HepG2 (cell line): ENCODE measurements at places on chromosomes 11 and 22. TPM values are rescaled to one million over a fixed set of nuclear protein-coding genes. Genes with fewer than 3 reads are reported as not detected.

Gene MARK2
- 13.9 and 17.4 TPM in 2 replicates for total RNA-seq

Gene FIBIN
- total RNA-seq = not detected in 2 replicates

Gene SAA2
- total RNA-seq = 0.27 TPM in 1 of 2 replicates, not detected in the other

Gene B4GALNT4
- total RNA-seq = 24.8 and 50.1 TPM in 2 replicates

Gene TMEM134
- 5.1 and 6.9 TPM in 2 replicates for total RNA-seq

Gene DDX25
- 0.11 and 0.29 TPM in 2 replicates for total RNA-seq

Gene APOL4
- 0.45 and 0.77 TPM in 2 replicates for total RNA-seq

Gene AMOTL1
- total RNA-seq = 0.20 and 0.24 TPM in 2 replicates

Gene ANGPTL5
- not detected in 2 replicates for total RNA-seq

Gene ADAMTS15
- total RNA-seq = 0.02 TPM in 1 of 2 replicates, not detected in the other

Gene HEPACAM
- total RNA-seq = 58.5 and 66.9 TPM in 2 replicates

Gene PDHX
- 73.8 and 106 TPM in 2 replicates for total RNA-seq

Gene MMP27
- not detected in 2 replicates for total RNA-seq

Gene KRTAP5-1
- not detected in 2 replicates for total RNA-seq

Gene DKK3
- total RNA-seq = 0.09 TPM in 1 of 2 replicates, not detected in the other

Gene OR52E8
- not detected in 2 replicates for total RNA-seq

Gene NXPE4
- not detected in 2 replicates for total RNA-seq

Gene SLC22A9
- 1.9 and 4.0 TPM in 2 replicates for total RNA-seq

Gene SORL1
- total RNA-seq = 10.5 and 21.3 TPM in 2 replicates

Gene LMO2
- total RNA-seq = not detected in 2 replicates

Gene DNAJC4
- 7.1 and 10.3 TPM in 2 replicates for total RNA-seq

Gene INSC
- total RNA-seq = not detected in 2 replicates

Gene MMP8
- not detected in 2 replicates for total RNA-seq

Gene KRTAP5-2
- total RNA-seq = not detected in 2 replicates
